ENCODE measurements at places on chromosomes 12 and 14.

DNA sequence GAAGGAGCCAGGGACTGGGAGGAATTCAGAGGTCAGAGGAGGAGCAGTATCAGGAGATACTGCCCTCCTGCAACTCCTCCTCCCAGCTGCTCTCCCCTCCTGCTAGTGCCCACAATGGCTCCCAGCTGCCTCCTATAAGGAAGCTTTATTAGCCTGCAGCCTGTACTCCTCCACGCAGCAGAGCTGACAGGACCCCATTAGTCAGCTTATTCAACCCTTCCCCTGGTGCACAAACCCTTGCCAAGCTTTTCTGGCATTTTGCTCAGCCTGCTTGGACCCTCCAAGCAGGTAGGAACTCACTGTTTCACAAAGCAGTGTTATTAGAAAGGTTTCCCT lies 6.9 kb upstream of the AQP2 start:
- DNase-seq = no peak

DNA sequence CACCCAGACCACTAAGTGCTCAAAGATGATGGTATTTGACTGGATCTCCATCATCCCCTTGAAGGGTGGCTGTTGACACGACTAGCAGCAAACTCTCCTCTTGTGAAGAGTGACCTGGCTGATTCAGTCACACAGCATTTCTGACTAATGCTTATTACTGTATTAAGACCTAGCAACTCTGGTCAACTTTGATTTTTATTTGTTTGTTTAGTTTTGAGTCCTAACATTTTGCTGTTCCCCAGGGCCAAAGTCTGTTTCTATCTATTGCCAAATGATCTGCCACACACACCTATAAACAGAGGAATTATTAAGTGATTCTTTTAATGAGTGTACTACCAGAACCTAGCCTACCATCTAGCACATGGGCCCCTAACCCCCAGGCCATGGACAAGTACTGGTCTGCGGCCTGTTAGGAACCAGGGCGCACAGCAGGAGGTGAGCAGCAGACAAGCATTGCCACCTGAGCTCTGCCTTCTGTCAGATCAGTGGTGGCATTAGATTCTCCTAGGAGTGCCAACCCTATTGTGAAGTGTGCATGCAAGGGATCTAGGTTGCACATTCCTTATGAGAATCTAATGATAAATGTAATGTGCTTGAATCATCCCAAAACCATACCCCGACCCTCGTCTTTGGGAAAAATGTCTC lies 120.0 kb downstream of the RPS6KA5 start:
- DNase-seq = no peak

DNA sequence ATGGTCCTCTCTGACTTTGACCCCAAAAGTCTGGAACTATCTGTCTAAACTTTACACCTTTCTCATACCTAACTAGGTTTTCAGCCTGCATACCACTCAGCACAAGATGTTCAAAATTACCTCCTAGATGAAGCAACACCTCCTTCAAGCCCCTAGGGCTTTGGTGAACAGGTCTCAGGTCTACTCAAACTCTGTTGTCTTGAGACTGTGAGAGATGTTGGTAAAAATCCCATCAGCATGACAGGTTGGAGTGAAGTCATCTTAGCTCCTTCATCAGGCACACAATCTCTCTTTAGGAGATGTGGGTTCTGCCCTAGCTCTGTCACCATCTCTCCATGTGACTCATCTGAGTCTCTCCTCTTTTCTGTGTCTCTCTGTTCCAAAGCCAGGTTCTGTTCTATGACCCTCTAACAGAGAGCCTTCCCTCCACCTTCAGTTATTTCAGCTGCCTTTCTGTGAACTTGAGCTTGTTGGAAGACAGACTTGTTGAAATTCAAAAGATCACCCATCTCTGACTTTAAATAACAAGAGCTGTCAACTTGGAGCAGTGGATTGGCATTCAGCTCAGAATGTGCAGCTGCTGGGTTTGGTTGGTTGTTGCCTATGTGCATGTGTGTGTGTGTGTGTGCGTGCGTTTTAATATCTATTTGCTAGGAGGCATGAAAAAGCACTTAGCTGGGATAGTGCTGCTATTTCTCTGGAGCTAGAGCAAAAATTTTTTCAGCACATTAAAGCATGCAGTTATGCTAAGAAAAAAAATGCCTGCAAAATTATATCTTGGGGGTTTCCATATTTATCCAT lies 130.7 kb downstream of the CRACR2A start:
- no peak for DNase-seq

GRCh38 chr12:28603801-28604200 lies 413.5 kb downstream of the CCDC91 start:
- DNase-seq = no peak

DNA sequence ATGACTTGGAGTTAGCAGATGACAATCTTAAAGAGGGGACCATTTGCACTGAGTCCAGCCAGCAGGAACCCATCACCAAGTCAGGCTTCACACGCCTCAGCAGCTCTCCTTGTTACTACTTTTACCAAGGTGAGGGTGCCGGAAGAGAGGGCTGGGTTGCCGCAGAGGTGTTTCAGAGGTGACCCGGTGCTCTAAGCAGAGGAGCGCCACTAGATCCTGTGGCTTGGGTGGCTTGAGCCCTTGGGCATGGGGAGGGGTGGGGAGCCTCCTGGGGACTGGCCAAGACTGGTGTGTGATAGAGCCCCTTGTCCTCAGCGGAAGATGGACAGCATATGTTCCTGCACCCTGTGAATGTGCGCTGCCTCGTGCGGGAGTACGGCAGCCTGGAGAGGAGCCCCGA lies 17.7 kb downstream of the POP5 start:
- DNase-seq = no peak

DNA sequence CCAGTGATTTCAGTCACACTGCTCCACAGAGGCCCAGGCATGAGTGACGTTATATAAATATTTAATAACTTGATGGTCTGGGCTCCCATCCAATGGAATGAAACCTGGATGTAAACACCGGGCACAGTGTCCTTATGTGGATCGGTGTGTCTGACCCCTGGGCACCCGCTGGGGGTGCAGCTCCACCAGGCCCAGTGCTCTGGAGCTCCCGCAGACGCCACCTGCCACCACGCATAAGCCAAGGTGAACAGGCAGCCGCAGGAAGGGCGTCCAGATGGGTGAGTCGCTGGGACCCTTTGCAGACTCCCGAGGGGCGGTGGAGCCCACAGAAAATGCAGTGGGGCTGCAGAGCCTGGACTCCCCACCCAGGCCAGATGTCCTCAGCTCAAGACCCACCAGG lies 121.6 kb downstream of the SCARB1 start:
- no peak for DNase-seq

GRCh38 chr14:80798878-80799277 lies 142.7 kb downstream of the CEP128 start:
- DNase-seq = no peak

DNA sequence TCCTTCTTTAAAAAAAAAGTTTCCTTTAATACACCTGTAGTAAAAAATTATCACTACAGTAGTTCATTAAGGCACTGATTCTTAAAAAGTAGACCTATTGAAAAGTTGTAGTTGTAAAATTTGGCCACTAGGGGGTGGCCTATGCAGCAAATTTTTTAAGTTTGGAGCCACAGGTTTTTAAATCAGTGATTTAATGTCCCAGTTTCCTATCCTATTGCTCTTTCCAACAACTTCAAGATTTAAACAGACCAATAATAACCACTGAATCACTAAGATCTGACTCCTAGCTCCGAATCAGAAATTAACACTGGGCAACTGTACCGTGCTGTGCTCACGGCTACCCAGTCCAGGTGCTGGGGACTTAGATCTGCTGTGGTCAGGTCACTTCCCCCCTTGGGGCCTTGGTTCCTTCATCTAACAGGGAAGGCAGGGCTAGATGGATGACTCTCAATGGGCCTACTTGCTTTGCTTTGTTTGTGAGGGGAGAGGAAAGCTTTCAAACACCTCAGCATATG lies 279.3 kb downstream of the MED13L start:
- DNase-seq = no peak

DNA sequence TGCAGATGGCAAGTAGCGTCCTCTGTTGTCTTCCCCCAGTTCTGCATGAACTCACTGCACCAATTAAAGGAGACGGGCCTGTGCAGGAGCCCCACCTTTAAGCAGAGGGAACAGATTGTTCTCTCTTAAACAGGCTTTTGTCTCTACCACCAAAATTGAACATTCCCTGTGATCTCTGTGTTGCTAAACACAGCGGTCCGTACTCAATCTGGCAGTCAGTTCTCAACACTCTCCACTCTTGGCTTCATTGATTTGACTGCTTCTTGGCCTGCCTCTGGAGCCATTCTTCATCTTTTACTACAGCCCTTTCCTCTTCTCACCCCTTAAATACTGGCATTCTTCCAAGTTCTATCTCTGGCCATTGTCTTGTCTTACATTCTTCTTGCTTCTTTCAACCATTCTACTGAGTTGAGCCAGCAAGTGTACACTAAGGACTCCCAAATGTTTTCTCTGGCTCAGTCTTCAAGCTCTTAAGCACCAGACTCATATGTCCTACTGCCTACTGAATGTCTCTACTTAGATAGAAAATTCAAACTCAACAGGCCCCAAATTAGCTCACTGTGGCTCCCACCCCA lies 8.0 kb upstream of the NT5DC3 start:
- DNase-seq = no peak

DNA sequence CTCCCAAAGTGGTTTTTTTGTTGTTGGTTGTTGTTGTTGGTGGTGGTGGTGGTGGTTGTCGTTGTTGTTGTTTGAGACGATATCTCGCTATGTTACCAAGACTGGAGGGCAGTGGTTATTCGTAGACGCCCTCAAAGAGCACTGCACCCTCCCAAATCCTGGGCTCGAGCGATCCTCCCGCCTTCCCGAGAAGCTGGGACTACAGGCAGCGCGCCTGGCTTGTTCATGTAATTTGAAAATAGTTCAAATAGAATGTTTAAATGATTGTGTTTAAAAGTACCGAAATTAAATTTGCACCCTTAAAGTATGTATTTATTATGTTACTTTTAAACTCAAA lies 439 bp upstream of the ANAPC5 start:
- no peak for DNase-seq

DNA sequence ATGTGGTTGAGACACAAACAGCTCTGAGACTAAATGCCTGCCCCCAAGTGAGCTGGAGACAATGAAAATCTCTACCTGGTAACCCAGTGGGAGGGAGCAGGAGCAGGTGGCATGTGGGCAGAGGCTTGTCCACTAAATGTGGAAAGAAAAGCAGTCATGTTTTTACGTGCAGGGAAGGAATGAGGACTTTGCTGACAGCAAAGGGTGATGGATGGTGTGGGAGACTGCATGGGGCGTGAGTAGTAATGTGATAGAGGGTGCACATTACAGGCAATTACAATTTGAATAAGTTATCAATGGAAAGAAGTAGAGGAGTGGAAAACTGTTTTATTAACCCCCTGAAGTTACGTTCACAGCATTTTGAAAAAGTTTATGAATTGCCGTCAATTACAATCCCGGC lies 176.6 kb downstream of the NRXN3 start:
- no peak for DNase-seq

GRCh38 chr12:66129934-66130266 lies 650 bp downstream of the LLPH start:
- no peak for DNase-seq

GRCh38 chr14:97298331-97298730 lies 501.1 kb downstream of the VRK1 start:
- DNase-seq = no peak

Data from SIG-M5 (cell line).